ENCODE measurements at places on chromosomes 4 and X.

GRCh38 chr4:158682066-158682465 is 10.0 kb downstream of the ETFDH start:
- DNase-seq = no peak

DNA sequence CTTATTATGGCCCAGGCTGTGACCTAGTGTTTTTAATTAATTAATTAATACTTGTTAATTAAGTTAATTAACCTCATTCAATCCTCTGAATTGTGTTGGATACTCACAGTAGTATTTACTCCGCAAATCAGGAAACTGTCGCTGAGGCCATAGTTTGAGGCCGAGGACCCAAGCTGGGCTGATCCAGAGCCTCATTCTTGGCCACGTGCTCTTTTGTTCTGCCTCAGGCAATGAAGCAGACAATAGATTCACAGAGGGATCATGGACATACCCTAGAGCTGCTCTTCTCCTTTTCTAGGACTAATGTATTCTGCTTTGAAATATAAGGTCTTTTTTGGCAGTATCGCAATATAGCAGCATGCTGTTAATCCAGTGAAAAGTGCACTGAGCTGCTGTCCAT is 24.0 kb upstream of the SNCA start:
- DNase-seq = no peak

DNA sequence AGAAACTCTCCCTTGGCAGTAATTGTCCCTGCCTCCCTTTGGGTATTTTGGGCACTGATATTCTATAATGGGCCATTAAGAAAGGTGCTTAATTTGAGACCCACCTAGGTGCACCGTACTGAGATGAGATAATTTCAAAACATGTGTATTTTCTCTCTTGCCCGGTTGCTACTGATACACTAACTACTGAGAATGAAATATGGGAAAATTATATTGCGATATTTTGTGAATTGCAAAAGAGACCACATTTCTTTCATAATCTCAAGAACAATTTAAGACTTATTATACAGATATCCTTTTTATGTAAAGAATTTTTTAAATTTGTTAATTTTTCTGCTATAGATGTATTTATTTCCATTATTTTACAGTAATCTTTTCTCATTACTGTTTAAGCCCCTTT is 284.9 kb downstream of the ADGRL3 start:
- no peak for DNase-seq

- no peak for DNase-seq
These were observed 34.7 kb downstream of the CRMP1 start for GRCh38 chr4:5858020-5858769.

DNA sequence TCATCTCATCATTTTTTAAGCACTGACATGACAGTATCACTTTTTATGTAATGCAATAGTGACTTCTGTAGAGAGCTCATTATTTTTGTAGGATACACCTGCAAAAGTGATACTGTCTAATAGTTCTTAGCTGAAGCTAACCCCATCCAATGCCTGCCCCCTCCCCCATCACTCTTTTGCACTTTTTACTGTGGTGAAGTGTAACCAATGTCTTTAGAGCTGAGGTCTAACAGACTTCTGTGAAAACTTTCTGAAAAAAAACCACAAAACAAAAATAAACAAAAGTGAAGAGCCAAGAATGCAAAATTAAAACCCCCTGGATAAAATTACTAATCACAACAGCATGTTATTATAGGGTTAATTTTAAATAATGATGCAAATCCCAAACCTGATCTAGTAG is 301.1 kb downstream of the ANK2 start:
- no peak for DNase-seq

GRCh38 chr4:101217353-101218031 is 129.8 kb downstream of the PPP3CA start:
- no peak for DNase-seq

- DNase-seq = no peak
These were observed 108.3 kb upstream of the TAPT1 start for GRCh38 chr4:16334601-16335000.

DNA sequence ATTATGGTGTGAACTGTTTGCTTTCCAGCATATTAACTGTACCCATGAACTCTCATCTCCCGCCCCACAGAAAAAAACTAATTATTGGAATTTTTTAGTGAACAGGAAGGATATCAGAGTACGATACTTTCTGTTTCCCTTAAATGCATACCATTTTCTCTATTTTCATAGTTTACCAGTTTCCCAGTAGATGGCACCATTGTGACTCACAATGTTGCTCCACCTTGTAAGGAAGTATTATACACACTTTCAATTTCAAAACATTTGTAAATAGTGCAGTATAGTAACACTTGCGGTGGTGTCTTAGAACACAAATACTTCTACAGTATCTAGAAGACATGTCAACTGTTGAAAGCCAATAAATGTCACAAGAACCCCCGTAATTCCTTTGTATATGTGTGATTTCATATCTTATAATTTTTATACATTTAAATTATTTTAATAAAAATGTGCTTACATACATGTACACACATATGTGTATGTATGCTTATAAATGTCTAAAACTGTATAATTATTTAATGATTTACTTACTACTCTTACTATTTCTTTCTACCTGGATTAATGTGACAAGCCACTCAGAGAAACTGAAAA is 167.3 kb downstream of the SLIT2 start:
- DNase-seq = no peak

- DNase-seq = no peak
These were observed 36.0 kb downstream of the TRIML1 start for GRCh38 chr4:188175288-188175687.

DNA sequence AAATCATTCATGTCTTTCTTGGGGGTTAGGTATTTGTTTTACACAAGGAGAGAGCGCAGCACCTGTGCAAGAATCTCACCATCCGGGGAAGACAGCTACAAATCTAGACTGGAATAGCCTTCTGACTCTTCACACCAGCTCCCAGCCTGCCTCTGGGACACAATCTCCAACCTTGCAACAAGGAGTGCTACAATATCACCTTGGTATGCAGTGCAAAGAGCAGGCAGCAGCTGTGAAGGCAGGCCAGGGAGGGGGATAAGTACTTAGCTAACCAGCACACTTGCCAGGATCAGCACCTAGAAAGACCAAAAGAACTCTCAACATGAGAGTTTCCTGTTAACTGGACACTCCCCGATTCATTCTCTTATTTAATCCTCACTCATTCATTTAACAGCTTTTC is 235.3 kb downstream of the AR start:
- DNase-seq = no peak

DNA sequence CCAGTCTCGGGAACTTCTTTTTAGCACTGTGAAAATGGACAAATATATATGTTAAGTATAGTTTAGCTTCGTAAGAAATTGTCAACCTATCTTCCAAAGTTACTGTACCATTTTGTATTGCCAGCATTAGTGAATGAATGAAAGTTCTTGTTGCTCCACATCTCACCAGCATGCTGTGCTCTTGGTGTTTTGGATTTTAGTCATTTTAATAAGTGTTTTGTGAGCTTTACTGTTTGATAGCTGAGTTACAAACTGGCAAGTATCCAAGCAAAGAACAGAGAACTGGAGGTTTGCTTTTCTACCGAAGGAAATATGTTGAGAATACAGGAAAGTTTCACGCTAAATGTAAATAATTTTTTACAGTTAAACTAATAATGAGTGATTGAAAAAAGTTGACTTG is 33.0 kb downstream of the SNCA start:
- DNase-seq = no peak

GRCh38 chrX:9133426-9133825 is 99.5 kb upstream of the FAM9B start:
- no peak for DNase-seq

GRCh38 chr4:172168888-172169287 is 355.7 kb downstream of the GALNTL6 start:
- no peak for DNase-seq

DNA sequence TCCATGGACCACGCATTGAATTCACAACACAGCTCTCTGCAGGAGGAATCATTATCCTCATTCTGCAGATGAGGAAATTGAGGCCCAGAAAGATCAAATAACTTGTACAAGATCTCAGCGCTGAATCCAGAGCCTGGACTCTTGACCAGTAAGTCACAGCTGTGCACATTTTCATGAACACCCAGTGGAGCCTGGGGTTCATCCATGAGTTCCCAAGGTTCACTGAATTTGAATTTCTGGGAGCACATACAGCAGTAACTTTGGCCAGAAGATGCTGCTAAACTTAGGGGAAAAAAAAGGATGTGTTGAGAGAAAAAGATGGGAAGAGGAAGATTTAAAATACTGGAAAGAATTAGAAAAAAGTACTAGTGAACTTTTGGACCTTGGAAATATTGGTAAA is 218.7 kb upstream of the PPARGC1A start:
- no peak for DNase-seq

GRCh38 chr4:158285429-158286216 is 75.3 kb downstream of the TMEM144 start:
- DNase-seq = no peak

DNA sequence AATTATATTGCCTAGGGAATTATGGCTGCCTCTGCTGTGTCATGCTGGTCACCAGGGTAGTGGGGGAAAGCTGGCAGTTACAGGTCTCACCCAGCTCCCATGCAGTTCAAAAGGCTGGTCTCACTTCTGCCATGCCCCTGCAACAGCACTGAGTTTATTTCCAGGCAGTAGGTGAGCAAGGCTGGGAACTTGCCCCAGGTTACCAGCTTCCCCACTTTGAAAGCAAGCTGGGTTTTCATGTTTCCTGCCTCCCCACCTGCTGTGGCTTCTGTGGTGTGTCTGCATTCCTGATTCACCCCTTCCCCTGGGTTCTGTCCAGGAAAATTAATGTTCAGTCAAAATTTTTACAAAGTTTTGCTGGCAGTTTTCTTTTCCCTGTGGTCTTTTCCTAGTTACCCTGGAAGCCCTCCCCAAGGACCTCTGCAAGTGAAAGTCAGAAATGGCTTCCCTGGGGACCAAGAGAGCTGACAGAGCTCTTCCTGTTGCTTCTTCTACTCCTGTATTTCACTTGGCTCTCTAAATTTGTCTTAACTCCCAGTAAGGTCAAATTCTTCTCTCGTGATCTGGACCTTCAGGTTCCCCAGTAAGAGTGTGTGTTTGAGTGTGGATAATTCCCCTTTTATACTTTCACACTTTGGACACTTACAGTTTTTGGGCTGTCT is 58.5 kb upstream of the AGTR2 start:
- DNase-seq = no peak

- DNase-seq = no peak
These were observed 310.3 kb upstream of the PRPS2 start for GRCh38 chrX:12480956-12481355.

DNA sequence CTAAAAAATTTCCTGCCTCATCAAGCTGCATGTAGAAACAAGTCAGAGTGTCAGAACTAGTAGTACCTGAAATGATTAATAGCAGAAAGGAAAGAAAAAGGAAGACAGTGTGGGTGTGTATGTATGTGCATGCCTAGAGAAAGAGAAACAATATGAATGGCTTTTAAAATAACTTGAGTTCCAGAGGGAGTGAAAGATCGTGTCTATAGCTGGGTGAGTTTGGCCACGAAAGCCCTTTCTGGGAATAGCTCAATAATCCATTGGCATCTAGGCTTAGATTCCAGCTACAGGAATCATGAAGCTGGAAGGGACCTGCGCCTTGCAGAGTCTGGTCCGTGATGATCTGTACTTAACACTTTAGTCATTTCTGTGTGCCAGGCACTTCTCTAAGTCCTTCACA is 195.6 kb downstream of the RAPGEF2 start:
- DNase-seq = no peak

DNA sequence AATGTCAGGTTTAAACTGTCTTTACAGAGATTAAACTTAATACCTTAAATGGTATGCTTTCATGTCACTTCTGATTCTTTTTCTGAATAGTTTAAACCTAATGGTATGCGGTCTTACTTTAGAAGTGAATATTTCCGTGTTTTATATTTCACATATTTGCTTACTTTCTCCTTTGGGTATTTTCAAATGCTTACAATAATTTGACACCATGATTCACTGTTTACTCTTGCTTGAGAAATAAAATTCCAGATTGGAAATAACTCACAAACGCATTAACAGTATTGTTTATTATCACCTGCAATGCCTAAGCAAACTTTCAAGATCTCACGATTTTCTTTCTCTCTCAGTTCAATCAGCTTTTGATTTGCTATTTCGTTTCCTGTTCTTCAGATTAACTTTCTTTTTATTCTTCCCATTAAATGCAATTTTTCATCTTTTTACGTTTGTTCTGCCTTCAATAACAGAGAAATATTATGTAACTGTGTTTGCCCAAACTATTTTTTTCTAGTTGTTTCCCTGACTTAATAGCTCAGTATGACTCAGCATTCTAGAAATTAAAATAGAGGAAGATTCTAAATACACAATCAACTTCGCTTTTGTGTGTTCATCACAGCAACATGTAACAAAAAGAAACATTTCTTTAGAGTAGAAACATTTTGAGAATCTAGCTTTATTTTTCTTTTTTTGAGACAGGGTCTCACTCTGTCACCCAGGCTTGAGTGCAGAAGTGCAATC is 955.5 kb upstream of the PRKX start:
- DNase-seq = no peak

DNA sequence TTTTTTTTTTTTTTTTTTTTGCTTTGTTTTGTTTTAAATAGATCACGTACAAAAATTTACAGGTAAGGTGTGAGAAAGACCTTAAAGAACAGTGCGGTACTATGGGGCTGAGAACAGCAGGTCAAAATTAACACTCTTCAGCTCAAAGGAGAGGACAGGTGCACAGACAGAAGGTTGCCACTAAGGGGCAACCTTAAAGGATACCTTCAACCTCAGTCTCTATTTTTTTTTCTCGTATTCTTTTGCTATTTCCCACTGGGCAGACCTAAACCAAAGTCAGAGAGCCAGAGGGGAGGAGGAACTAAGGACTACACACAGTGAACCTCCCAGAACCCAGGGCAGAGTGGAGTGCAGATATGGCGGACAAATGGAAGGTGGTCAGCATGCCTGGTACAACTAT is 1984.3 kb upstream of the IGFBP7 start:
- no peak for DNase-seq

- no peak for DNase-seq
These were observed 103.7 kb downstream of the SORCS2 start for GRCh38 chr4:7295911-7296660.

DNA sequence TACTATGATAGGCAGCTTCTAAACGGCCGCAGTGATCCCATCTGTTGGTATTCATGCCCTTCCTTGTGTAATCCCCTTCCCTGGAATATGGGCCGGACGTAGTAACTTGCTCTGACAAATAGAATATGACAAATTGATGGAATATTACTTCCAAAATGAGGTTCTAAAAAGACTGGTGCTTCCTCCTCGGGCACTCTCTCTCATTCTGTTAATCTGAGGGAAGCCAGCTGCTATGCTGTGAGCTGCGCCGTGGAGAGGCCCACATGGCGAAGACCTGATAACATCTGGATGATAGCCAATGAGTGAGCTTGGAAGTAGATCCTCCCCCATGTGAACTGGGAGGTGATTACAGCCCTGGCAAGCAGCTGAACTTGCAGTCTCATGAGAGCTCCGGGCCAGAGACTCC is 27.2 kb upstream of the SLC25A4 start:
- no peak for DNase-seq

DNA sequence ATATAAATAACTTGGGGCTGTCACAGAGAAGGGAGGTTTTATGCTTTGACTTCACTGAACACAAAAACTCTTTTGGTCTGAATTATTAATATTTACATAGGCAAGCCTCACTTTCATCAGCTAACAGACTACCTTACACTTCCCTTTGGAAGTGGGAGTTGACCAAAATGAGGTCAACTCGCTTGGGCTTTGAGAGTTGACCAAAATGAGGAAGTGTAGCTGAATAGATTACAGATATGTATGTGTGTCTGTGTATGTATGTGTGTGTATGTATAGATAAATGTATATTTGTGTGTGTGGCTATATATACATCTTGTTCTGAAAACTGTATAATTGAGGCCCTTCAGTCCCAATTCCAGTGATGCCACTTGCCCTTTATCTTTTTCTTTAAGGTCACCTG is 113.3 kb upstream of the IL13RA1 start:
- DNase-seq = no peak
